ENCODE measurements at places on chromosomes 7 and 10.
A peak's percentile ranks its signal among the peaks of the same experiment; 100 is the strongest.

- no peak for DNase-seq
These were observed 760 bp upstream of the KCTD7 start for GRCh38 chr7:66627881-66628360.

DNA sequence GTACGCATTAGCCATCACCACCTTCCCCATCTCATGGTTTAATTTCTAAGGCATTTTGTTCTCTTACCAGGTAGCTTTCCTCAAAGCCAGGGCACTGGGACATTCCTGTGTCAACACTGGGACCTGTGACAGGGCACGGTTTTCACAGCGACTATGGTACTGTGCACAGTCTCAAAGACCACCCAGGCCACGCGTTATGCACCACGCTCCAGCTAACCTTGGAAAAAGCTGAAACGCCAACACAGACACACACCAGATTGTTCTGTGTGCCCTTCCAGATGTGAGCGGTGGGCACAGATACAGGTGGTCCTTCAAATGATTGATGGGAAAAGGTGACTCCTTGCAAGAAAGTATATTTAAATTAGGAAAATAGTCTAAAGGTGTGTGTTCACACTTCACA is 337.3 kb downstream of the WDR37 start:
- no peak for DNase-seq

- DNase-seq = no peak
These were observed 143.6 kb downstream of the AGMO start for GRCh38 chr7:15418264-15418663.

DNA sequence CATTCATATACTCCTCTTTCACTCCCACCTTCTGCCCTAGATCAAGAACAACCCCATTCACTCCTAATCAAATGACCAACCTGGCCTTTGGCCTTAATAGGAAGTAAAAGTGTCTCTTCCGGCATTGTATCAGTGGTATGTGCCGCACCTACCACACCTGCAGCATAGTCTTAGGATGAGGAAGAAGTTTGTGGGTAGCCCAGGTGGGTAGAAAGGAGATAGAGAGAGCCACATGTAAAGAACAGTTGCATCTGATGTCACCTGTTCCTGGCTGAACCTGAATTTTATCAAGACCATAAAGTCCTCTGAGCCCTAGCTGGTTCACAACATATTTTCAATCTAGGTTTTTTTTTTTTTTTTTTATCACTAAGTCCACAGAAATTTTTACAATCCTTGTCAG is 55.5 kb upstream of the PTPN12 start:
- DNase-seq = no peak

DNA sequence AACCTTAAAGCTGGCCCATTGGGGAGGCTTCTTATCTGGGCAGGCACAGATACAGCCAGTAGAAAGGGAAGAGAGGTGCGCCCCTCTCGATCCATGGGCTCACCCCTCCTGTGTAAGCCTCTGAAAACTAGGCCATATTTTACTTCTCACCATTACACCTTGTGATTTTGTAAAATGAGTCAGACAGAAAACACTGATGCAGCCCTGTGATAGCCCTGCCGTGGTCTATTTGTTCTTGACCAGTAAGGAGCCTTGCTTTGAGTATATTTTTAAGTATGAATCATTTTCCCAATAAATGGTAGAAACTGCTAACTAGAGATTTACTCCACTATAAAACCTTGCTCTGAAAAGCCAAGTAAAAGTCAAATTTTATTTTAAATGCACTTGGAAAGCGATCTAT is 329.8 kb upstream of the MBL2 start:
- DNase-seq = no peak

DNA sequence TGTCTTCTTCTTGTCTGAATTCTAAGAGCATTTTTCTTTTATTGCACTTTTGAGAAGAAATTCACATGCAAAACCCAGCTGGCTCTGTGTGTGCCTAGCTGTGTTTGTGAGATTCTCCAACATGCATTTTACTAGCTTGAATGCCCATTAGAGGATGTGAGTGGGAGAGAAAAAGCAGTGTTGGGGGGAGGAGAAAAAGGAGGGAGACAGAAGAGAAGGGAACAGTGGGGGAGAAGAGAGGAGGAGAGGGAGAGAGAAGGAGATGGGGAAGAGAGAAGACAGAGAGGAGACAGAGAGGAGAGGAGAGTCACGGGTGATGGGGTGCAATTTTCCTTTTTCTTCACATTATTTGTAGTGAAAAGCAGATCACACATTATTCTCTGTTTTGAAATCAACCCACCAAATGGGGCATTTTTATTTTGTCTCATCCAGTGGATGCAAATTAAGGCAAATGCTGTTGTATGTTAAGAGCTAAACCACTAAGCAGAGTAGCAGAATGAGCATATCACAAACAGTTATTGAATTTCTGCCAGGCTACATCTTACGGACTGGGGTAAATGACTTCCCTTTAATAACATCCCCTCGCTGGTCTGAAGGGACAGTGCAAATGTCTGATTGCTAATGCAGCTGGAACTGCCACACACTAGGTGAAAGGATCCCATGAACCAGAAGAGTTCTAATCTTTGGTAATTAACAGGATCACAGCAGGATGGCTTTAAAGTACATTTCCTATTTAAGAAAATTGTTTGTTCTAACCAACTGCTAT is 849 bp downstream of the LRRN3 start:
- DNase-seq = no peak

GRCh38 chr7:19900118-19900517 is 126.7 kb upstream of the TMEM196 start:
- no peak for DNase-seq

GRCh38 chr7:123538189-123538714 is 3.9 kb upstream of the IQUB start:
- DNase-seq = no peak

- DNase-seq = no peak
These were observed 132.4 kb downstream of the SEPTIN14 start for GRCh38 chr7:55730197-55730596.

DNA sequence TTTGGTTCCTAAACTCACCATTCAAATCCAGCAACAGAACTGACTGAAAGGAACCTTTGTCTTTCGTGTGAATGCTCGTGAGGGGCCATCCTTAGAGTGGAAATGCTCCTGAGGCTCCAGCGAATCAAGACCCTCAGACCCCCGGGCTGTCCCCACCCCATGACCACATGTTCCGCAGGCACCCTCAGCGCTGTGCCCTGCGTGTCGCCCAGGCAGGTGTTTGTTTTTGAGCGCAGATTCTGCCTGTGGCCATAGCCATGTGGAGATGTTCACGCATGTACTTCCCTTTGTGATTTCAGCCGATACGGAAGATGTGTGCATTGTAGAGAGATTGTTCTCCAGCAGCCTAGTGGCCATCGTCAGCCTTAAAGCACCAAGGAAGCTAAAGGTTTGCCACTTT is 24.2 kb downstream of the WIPI2 start:
- DNase-seq = no peak

DNA sequence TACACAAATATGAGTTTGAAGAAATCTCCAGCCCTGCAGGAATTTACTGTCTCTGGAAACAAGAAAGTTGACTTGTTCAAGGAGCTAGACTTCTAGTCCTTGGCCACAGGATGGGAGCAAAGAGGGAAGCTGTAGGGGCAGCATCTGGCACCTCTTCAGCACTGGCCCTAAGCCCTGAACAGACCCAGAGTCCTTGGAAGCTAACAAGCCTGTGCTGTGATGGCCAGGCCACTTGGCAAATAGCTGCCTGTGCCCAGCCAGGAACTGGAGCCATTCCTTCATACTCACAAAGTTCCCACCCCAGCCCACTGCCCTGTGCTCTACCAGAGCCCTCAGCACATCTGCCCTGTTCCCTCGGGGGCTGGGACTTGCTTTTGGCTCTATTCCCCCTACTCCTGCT is 9.4 kb upstream of the COL13A1 start:
- no peak for DNase-seq

GRCh38 chr7:138556771-138557484 is 96.9 kb downstream of the TRIM24 start:
- DNase-seq = no peak

GRCh38 chr10:63657761-63658160 is 136.6 kb downstream of the REEP3 start:
- no peak for DNase-seq

DNA sequence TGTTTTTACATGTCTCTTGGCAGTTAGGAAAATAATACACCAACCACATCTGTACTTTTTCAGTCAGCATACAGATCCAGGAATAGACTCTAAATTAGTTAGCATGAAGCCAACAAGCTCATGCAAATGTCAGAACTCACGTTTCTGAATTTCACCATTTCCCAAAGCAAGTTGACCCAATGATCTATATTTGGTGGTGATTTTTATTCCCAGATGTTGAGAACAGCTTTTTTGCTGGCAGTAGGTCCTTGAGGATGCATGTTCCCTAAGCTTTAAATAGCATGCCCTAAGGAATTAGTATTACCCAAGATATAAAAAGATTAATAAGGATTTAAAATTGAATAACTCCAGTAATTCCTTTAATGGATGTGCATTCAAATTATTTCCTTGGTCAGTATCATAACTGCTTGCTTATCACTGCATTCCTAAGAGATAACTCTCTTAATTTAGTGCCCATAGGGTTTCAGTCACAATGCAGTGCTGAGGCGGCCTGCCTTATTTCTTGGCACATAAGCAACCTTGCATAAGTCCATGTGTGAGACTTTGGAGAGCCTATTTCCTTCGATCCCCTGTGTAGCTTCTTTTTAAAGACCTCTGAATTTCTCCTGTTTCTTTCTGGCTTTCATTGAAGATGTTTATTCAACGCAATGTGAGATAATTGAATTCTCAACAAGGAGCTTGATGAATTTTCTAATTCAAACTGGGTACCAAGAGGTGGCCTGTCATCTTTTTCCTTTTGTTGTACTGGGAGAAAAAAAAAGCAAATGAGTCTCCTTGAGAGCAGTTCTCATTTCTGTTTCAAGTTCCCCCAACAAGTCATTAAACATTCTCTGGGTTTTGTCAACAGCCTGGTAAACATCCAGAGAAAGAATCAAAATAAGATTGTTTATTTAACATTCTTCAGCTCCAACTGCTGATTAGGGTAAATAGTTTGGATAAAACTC is 135.3 kb upstream of the MEOX2 start:
- DNase-seq = no peak

- DNase-seq = no peak
These were observed 10.1 kb downstream of the CAMK2G start for GRCh38 chr10:73864229-73864628.

GRCh38 chr10:102502029-102502336 is 529 bp downstream of the ACTR1A start:
- DNase-seq = peak; percentile 99

GRCh38 chr7:50982626-50983025 is 199.9 kb upstream of the GRB10 start:
- DNase-seq = no peak

- DNase-seq = peak; percentile 40
These were observed 765 bp downstream of the PFKFB3 start for GRCh38 chr10:6203331-6204062.

DNA sequence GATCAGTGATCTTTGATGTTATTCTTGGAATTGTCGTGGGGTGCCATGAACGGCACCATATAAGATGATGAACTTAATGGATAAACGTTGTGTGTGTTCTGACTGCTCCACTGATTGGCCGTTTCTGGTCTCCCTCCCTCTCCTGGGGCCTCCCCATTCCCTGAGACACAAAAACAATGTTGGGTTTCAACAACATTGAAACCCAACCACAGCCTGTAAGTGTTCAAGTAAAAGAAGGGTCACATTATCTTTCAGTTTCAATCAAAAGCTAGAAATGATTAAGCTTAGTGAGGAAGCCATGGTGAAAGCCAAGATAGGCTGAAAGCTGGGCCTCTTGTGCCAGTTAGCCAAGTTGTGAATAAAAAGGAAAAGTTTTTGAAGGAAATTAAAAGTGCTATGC is 19.5 kb downstream of the EN2 start:
- DNase-seq = no peak

DNA sequence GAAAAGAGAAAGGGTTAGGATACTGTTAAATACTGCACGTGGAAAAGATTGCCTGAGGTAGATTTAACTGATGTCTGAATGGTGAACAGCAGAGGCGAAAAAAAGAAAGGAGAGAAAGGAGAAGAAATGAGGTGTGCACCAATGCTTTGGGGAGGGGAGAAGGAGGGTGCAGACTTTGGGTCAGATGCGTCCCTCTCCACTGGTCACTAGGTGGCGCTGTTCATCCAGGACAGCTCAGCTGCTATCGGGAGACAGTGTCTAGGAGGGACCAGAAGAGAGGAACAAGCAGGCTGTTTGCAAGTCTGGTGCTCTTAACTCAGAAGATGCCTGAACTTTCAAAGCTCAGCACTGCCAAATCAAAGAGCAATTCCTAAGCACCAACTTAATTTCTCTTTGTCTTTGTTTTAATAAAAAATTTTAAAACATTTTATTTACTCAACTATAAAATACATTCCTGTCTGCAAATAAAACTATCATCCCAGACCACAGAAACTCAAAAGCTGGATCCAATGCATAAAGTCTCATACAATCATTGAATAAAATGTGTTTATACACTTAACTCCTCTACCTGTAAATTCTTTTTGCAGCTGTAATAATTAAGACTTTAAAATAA is 83.9 kb upstream of the PDLIM1 start:
- DNase-seq = peak; percentile 44

DNA sequence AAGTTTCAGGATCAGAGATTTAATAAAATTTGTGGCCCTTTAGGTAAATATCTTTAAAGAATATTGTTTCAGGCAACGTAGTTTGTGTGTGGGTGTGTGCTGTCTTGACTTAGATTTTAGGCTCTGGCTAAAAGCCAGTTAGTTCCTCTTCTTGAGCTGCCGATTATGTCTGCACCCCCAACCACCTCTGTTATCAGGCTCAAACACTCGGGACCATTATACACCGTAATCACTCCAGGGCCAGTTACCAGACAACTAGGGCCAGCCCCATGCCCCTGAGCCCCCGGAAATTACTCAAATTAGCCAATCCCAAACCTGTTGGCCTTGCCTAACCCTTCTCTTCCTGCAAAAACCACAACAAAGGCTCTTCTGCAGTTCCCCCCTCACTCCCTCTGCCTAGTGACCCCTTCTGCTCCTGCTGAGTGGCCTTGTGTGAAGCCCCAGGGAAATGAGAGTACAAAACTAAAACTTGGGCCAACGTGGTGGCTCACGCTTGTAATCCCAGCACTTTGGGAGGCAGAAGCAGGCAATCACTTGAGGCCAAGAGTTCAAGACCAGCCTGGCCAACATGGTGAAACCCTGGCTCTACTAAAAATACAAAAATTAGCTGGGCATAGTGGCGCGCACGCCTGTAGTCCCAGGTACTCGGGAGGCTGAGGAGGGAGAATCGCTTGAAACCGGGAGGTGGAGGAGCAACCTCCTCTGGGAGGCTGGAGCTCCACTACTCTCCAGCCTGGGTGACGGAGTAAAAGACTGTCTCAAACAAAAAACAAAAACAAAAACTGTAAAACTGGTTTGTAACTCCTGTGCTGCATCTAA is 9.2 kb upstream of the HNRNPF start:
- peak; percentile 55 for DNase-seq

GRCh38 chr7:133139350-133139749 is 57.5 kb upstream of the CHCHD3 start:
- DNase-seq = no peak

- DNase-seq = no peak
These were observed 287.0 kb downstream of the WDR37 start for GRCh38 chr10:1343176-1343575.

DNA sequence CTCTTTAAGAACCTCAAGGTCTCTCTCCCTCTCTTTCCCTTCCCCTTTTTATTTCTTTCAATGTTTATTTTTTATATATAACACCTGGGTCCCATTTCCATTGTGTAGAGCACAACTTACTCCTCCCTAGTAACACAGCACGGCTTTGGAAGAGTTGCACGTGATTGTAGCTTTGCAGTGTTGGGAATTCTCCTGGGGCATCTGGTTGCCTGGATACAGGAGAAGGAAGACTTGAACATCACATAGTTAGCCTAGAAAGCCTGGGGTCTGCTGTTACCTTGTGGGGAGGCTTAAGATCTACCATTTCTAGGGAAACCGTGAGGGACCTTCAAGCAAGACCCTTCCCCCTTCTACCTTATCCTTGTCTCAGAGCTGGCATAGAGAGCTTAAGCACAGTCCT is 41.1 kb upstream of the NFKB2 start:
- DNase-seq = no peak

All from CD4-positive, alpha-beta T cell treated with Interleukin-2 at 100 ng/mL for 4 hours (primary cell).